ENCODE measurements at places on chromosomes 2 and 18.

- DNase-seq = no peak
Observed at GRCh38 chr2:128784626-128785306, 466.1 kb upstream of the HS6ST1 start.

- no peak for DNase-seq
Observed at GRCh38 chr2:22829791-22830190, 555.2 kb upstream of the KLHL29 start.

DNA sequence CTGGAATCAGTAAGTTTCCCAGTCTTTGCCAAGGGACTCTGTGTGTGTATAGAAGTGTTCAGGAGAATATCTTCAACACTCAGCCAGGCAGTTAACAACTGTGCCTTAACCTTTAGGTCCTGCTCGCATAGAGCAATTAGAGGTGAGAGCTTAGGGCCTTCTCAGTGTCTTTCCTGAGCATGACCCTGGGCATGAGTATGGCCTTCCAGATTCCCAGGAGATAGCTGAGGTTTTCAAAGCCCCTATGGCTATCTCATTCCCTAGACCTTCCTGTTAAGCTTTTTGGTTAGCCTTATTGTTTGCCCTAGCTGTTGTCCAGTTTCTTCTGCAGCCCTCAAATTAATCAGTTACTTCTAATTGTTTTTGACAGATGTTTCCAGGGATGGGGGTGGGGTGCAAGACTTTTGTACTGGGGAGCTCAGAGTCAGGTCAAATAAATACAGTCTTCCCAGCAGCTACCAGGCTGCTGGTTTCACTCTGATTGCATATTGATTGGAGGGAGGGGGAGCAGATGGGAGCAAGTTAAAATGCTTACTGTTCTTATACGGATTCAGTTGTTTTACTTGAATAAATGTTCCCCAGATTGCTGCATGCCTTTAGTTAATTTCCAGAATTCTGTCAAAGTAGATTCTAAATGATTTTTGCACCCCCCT lies 23.1 kb downstream of the PDK1 start:
- no peak for DNase-seq

- DNase-seq = no peak
Observed at GRCh38 chr2:240214790-240215675, 74.6 kb upstream of the OTOS start.

DNA sequence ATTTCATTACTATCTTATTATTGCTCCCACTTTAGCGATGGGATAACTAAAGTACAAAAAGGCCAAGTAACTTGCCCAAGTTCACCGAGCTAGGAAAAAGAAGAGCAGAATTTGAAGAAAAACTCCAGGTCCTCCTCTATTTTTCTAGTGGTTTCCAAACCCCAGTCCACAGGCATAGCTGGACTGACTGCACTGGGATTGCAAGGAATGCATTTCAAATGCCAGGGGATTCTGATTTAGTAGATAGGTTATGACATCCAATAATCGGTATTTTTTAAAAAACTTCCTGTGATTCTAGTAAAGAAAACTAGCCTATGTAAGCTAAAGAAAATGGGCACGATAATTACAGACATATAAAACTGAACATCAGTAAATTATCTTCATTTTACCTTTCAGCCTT lies 62.7 kb upstream of the GALNT5 start:
- no peak for DNase-seq

DNA sequence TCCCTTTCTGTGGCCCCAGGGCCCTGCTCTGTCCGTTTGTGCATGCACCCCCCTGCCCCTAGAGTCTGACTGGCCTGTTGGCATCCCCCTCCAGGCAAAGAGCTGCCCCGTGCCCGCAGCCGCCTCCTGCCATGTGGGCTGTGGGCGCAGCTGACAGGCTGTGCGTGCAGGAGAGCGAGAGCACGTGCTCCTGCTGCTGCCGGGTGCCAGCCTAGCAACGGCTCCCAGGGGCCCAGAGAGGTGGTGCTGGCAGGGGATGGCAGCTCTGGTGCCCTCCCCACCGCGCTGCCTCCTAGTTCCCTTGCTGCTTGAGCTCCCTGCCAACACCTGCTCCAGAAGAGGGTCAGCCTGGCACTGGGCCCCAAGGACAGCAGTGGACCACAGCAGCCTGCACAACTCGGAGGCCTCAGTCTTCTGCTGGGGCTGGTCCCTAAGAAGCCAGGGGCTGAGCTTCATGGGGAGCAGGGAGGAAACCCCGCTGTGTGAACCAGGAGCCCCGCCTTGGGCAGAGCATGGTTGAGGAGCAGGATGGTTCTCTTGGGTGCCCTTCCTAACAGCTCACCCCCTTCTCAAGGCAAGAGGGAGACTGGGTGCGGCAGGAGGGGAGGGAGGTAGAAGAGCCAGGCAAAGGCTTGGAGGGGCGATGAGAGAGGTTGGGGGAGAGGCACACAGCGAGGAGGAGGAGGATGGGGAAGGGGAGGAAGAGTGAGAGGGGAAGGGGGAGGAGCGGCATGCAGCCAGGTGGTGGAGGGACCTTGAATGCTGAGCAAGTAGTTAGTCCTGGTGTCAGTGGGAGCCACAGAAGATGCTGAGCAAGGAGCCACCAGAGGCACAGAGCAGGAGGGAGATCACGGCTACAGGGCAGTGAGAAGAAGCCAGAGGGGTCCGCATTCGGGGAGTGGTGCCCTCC lies 23.8 kb upstream of the PTMA start:
- DNase-seq = no peak

GRCh38 chr18:811892-812375 lies at the start of gene YES1:
YES1 (minus strand) TSS chr18:812242; CDS start chr18:756827, 55,415 bp downstream.
- no peak for DNase-seq

GRCh38 chr2:177909962-177910361 lies 162.6 kb downstream of the PDE11A start:
- no peak for DNase-seq

DNA sequence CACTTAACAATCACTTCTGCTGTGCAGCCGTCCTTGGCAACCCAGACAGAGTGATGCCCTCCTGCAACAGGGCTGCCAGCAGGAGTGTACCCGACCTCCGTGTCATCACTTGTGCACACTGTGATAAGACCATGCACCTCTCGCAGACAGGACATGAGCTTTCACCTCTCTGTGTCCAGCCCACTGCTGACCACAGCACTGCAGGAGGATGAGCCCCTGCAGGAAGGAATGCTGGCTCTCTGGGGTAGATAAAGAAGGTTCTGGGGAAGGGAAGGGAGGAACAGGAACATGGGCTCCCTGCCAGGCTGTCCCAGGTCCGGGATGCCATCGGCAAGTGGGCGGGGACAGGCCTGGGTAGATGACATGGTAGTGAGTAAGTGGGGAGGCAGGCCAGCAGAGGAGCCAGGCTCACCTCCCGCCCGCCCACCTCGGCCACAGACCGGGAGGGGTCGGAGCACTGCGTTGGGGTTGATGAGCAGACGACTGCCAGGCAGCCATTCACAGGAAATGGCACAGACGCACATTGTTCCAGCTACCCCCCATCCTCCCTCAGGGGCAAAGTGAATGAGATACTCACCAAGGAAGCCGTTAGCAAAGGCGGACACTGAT lies 18.6 kb upstream of the COL6A3 start:
- peak; percentile 64 for DNase-seq

DNA sequence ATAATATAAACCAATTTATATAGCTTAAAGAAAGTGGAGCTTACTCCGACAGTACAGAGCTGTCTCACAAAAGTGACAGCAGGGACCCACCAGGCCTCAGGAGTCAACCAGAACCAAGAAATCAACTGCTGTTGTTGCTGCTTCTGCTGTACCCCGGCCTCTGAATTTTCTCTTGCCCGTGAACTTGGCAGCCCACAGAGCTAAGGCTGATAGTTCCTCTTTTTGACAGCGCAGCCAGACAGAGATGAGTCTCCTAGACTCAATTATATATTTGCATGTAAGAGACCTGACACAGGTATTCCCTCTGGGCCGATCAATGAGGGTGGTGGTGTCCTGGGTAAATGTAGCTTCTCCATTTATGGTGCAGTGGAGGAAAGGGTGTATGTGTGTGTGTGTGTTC lies 109.4 kb downstream of the KCTD1 start:
- DNase-seq = no peak

GRCh38 chr18:48913775-48914174 lies 37.0 kb downstream of the SMAD7 start:
- DNase-seq = peak; percentile 14

DNA sequence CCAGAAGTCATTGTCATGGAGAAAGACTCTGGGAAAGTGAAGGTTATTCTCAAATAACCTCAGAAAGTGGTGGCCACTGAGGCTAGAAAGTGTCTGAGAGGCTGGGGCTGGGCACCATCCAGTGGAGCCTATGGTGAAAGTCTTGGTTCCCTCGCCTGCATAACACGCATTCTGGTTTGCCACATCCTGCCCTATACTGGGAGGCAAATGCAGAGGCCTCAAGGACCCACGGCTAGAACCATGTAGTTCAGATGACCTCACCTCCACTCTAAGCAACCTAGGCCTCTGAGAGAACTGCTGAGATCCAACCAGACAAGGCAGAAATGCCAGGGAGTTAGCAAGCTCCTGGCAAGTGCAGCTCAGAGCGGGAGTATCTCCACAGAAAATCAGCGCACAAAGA lies 5.1 kb downstream of the ITGB6 start:
- DNase-seq = peak; percentile 50

DNA sequence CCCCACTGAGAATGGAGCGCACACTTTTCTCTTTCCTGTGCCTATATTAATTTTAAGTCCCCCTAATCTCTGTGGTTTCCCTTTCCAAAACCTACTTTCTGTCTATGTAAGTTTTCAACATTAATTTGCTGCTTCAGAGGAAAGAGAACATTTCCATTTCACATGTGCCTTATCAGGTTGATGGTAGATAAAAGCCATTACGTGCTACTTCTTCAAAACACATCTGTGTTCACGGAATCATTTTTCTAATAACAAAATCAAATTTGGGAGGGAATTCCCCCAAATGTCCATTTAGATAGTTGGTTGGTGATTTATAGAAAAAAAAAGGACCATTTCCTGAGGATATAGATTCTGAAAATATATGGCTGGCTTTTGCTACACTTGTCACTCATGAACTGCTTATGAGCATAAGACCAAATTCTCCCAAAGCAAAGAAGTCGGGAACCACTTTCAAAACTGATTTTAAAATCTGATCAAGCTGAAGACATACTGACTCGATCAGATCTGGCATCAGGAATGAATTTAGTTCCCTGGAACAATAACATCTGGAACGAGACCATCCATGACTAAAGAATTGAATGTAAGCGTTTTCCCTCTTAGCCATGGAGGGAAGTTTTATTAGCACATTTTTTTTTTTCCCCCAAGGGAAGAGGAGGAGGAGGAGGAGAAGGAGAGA lies 8.2 kb downstream of the PTGR3 start:
- DNase-seq = no peak

DNA sequence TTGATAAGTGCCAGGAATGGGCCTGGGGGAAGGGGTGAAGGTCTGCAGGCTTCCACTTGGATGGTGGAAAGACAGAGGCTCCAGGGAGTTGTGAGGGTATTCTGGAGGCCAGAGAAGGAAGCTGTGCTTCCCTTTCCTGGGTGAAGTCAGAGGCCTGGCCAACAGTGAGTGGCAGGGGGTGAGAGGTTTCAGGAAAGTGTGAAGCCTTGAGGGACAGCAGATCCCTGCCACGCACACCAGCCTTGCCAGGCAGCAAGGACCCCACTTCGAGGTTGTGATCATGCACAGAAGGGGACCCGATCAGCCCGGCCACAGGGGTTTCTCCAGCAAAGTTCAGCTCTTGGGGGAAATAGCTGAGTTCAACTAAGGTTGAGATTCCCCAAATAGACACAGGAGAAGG lies 66.5 kb downstream of the SMAD7 start:
- DNase-seq = no peak

DNA sequence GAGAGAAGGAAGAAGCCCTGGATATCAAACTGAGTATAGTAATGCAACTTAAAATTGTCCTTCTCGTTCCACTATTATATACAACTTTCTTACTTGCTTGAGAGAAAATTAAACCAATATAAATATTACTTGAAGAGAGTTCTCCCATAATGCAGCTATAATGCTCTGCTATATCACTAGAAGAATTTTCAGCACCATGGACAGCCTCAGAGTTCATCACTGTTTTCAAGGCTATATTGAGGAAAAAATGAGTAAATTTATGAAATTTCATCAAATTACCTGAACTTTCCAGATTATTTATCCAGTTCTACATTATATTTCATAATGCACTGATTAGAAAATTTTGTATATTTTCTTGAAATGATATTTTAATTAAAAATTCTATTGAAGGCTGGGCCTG lies 1053.5 kb upstream of the FAM98A start:
- no peak for DNase-seq

DNA sequence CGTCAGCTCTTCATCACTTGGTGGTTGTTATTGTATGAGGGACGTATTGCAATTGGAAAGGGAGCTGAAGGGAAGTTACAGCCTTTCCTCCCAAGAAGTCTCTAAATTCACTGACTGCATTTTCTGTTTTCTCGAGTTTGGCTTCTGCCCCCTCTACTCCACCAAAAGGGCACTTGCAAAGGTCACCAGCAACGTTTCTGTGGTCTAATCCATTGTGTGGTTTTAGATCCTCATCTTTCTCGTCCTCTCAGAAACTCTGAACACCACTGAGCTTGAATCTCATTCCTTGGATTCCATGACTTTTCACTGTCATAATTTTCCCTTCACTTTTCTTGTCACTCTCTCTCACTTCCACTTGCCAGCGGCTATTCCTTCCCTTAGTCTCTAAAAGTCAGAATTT lies 308.0 kb downstream of the AFF3 start:
- no peak for DNase-seq

GRCh38 chr2:2328848-2329247 lies 2.2 kb downstream of the MYT1L start:
- no peak for DNase-seq

GRCh38 chr18:42736074-42736473 lies 379.4 kb downstream of the RIT2 start:
- no peak for DNase-seq
